Tibial nerve (tissue), 4 donors: ENCODE measurements at places on chromosomes 11 and 22. TPM values are rescaled to one million over a fixed set of nuclear protein-coding genes. Genes with fewer than 3 reads are reported as not detected.

Gene THY1
- total RNA-seq, result 0.63 TPM

Gene SNX15
- 28.2 TPM for total RNA-seq

Gene PAX6
- not detected for total RNA-seq

- H3K27me3 ChIP-seq, result no peaks in the 10 kb centered on the region
- H3K4me3 ChIP-seq, result no peak overlapping the region
- no peak overlapping the region for H3K27ac ChIP-seq
- H3K4me1 ChIP-seq, result no peaks in the 10 kb centered on the region
These were observed 56.6 kb downstream of the WNT11 start for GRCh38 chr11:76149713-76150112.

- peak within 1 kb of the TSS; percentile 80 for H3K27ac ChIP-seq
- H3K27me3 ChIP-seq, result no peaks in the 10 kb centered on the region
- H3K4me1 ChIP-seq, result no peaks in the 10 kb centered on the region
- peak within 1 kb of the TSS; percentile 99 for H3K4me3 ChIP-seq
These were observed at the start of gene TOMM22 for GRCh38 chr22:38681582-38682335. Gene TOMM22, plus strand, starts transcription at chr22:38681957. Its CDS starts 22 bp downstream, at chr22:38681979.
